Non-pigmented ciliary epithelial cell (primary cell): ENCODE measurements at places on chromosomes 2 and 18.

- no peak for DNase-seq
Measured at GRCh38 chr2:31207790-31208189, 9.5 kb downstream of the CAPN14 start.

- DNase-seq, result no peak
Measured at GRCh38 chr2:9910699-9911098, 40.8 kb upstream of the GRHL1 start.

DNA sequence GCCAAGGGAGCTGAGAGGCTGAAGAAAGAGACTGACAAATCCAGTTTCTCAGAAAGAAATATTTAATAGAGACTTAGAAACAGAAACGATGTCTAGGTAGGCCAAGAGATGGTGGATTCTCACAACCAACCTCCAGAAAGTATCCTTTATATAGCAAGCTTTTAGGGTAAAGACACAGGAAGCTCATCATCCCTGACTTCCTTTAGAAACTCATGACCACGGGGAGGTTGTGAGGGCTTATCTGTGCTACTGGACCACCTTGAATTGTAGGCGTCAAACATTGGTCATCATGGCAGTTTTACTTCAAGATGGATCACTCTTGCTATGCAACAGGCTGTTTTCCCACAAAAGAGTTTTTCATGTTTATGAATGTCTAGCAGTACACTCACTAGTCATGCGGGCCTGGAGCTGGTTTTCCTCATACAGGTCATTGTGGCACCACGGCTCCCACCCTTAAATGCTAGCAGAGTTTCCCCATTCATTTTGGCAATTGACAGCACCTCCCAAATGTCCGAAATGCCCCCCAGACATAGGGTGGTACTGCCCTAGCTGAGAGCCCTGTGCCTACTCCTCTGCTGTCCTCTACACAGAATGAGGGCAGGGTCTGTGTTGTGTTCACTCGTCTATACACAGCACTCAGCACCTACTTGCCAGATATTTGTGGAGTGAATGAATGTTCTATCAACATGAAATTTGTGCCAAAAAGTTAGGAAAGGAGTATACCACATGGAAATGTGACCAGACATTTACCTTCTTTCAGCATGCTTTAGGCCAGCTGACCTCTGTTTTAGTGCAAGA, 89.0 kb downstream of the TMEM247 start:
- DNase-seq, result no peak

- no peak for DNase-seq
Measured at GRCh38 chr2:10814142-10814541, 1.6 kb upstream of the PDIA6 start.

GRCh38 chr18:24659827-24660720, 199.6 kb downstream of the HRH4 start:
- no peak for DNase-seq

DNA sequence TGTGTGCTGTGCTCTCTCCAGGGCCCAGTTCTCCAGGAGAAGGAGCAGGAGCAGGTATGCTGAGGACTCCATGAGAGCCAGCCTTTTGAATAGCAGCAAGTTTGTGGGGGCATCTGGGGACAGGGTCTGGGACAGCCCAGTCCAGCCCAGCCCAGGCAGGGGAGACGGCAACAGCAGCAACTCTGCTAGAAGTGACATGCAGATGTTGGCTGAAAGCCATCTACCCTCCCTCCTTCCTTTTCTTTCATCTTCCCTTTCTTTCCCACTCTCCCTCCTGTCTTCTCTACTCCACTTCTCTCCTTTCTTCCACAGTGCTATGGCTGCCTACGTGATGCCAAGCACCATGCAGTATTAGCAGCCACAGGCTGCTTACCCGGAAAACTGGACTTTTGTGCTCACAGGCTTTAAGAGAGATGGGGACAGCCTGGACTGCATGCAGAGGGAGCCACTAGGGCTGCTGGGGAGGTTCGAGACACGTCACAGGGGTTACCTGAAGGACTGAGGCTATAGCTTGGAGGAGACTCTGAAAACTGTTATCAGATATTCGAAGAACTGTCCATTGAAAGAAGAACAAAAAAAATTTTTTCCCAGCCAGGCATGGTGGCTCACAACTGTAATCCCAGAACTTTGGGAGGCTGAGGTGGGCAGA, 23.8 kb upstream of the YWHAQ start:
- no peak for DNase-seq

DNA sequence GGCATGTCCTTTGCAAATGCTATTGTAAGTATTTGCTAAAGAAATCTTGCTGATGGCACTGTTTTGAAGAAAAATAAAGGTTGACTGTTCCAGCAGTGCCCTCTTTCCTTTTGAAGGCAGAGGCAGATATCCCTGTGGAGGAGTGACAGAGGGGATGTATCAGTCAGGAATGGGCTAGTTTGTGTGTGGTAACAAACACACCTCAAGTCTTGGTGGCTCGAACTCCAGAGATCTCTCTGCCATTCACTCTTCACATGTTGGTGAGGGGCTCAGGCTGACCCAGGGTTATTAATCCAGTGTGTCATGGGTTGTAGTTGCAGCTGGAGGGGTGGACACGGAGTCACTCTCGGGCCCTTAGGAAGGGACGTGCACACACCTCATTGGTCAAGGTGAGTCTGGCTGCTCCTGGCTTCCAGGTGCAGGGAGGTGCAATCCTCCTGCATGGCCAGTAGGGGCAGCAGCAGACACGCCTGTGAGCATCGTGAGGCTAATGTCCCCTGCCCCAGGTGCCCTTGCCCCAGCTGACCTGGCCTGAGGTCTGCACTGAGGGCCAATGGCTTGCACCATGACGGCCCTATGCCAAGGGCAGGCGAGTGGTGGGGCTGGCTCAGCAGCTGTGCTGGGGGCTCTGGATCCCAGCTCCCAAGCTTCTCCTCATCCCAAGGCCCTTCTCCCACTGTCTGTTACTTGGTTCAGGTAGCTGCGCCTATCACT, 146.5 kb downstream of the ASB1 start:
- DNase-seq, result no peak

- DNase-seq, result no peak
Measured at GRCh38 chr2:72916743-72917137, 579 bp upstream of the EMX1 start.

GRCh38 chr2:85730686-85731230, 23.0 kb upstream of the ATOH8 start:
- DNase-seq, result no peak

DNA sequence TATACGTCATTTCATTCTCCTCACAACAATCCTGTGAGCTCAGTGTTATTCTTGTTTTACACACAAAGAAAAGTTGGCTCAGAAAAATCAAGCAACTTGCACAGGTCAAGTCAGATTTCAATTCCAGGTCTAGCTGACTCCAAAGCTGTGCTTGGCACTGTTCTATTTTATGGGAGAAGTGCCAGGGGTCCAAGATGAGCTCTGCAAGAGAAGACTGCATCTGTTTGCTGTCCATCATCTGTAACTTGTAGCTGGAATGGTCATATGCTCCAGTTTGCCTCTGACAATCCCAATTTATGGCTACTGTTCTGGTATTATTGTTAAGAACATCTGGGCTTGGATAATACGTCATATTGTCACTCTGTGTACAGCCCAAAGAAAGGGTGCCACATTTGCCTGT, 28.9 kb downstream of the KCNF1 start:
- DNase-seq, result no peak

DNA sequence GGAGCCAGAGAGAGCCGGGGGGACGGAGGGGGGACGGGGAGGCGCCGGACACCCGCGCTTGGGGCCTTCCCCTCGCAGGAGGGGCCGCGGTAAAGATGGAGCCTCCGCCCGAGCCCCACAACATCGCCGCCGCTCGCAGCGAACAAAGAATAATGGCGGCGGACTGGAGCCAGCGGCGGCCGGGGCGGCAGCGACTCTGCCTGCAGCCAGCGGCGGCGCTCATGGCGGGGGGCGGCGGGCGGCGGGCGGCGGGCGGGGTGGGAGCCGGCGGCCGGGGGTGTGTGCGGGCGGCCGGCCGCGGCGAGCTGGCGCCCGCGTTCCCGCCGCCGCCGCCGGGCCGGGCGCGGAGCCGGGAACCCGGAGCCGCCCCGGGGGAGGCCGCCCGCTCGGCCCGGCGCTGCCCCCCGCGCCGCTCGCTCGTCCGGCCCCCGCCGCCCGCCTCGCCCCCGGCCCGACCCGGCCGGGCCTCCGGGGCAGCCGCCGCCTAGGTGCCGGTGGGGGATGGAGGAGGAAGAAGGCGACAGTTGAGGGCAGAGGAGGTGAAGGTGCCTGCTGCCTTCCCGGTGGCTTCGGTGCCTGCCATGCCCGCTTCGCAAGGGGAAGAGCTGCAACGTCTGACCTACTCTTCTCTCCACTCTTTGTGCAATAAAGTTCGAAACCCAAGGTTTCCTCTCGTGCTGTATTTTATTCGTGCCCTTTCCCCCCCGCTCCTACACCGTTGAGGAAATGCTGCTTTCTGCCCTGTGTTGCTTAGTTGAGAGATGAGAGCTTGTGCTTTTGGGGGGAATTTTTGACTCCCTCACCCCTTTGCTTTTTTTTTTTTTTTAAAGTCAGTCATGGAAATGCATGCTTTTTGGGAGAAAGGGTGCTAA, 634 bp downstream of the CREB1 start:
- no peak for DNase-seq

- DNase-seq, result no peak
Measured at GRCh38 chr2:212384027-212384426, 154.6 kb downstream of the ERBB4 start.

DNA sequence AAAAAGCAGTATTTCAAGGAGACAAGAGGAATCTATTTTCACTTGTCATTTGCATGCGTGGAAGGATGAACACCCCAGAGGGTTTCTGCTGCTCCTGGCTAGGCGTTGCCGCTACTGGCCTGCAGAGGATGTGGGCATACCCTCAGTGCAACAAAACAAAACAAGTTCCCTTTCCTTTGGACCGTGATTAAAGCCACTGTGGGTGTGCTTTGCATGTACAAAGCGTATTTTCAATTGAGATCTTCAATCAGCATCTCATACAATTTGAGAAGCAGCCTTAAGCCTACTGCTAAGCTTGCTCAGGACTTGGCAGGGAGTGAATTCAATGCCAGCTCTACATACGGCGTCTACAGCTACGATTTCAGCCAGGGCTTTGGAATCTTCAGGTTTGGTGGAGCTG, 298.4 kb downstream of the LPIN1 start:
- no peak for DNase-seq

GRCh38 chr2:151973013-151973900, 125.6 kb downstream of the CACNB4 start:
- DNase-seq, result no peak
